ENCODE measurements at places on chromosomes 7 and 10. TPM values are rescaled to one million over a fixed set of nuclear protein-coding genes. Genes with fewer than 3 reads are reported as not detected.
A peak's percentile ranks its signal among the peaks of the same experiment; 100 is the strongest.

The GHRHR gene
- not detected for total RNA-seq

The AMPH gene
- total RNA-seq = 15.3 TPM

The GDF10 gene
- 7.8 TPM for total RNA-seq

The LEP gene
- total RNA-seq = not detected

The ADAM22 gene
- 32.5 TPM for total RNA-seq

The HERC4 gene
- 155 TPM for total RNA-seq

The TMEM196 gene
- 1.0 TPM for total RNA-seq

The CTAGE4 gene
- 7.8 TPM for total RNA-seq

The NRCAM gene
- 9.7 TPM for total RNA-seq

DNA sequence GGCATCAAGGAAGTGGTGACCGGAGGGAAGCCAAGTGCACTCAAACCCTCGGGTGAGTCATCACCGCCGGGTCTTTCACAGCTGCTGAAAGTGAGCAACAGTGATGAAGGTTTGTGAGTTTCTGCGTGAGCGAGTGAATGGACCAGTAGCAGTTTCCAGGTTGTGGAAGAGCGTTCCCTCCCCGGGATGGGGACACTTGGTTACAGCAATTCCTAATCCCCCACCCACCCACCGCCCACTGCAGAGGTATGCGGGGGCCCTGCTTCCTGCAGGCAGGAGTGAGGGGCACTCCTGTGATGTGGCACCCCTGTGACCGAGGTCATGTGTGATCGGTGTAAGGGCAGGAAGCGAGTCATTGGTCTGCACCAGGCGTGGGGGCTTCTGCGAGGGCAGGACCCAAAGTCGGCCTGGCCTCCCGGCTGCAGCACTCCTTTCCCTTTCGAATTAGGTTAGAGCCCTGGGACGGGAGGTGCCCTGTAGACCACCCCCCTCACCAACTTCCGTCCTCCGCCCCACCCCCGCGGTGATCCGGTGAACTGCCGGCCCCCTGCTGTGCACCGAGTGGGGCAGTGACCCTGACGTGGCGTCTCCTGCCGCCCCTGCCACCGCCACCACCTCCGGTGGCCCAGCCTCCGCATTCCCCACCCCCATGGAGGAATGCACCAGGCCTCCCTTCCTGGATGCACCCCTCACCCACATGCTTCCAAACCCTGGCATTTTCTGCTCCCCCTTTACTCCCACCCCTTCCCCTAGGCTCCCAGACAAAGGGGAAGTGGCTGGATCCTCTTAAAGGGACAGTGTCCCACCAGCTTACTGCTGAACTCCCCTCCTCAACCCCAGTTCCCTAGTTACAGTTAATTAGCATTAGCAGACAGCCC lies 10.9 kb downstream of the LIMK1 start:
- DNase-seq = no peak

- peak; percentile 39 for DNase-seq
Measured at GRCh38 chr10:28241741-28242399, 61.0 kb downstream of the MPP7 start.

- DNase-seq = no peak
Measured at GRCh38 chr7:128666200-128666599, 5.9 kb upstream of the GARIN1A start.

DNA sequence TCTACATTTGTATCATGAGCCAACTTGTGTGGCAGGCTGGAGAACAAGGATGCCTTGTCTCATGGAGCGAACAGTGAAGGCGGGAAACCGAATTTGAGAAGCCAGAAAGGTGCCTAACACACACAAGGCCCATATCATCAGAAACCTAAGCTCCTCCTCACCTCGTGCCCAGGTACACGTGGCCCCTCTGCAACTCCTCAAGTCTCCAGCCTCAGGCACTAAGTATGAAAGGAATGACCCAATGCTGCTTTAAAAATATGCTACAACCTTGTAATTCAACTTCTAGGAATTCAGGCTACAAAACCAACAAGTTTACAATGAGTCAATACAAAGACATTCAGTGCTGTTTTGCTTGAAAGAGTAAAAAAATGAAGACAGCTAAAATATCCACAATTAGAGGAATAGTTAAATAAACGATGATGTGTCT lies 95.7 kb downstream of the CDK6 start:
- DNase-seq = no peak

DNA sequence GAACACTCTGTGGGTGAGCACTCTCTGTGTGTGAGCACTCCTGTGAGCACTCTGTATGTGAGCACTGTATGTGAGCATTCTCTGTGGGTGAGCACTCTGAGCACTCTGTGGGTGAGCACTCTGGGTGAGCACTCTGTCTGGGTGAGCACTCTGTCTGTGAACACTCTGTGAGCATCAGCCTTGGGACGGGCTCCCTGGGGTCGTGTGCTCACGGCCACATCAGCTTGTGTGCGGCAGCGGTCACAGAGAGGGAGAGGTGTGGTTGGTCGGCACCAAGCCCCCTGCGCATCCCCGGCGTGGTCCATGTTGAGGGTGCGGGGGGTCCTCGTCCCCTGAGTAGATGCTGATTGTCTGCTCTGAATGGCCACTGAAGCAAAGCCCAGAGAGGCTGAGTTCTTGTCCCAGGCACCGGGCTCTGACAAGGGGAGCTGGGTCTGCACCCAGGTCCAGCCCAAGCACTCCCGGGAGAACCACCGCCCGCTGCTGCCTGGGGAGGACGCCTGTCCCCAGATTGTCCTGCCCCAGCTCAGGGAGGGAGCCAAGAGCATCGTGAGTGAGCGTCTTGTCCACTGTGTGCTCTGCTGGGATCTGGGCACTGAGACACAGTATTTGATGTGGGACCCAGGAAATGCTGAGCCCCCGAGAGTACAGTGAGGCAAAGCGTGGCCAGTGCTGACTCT lies 143.7 kb downstream of the DNAJB6 start:
- DNase-seq = no peak

DNA sequence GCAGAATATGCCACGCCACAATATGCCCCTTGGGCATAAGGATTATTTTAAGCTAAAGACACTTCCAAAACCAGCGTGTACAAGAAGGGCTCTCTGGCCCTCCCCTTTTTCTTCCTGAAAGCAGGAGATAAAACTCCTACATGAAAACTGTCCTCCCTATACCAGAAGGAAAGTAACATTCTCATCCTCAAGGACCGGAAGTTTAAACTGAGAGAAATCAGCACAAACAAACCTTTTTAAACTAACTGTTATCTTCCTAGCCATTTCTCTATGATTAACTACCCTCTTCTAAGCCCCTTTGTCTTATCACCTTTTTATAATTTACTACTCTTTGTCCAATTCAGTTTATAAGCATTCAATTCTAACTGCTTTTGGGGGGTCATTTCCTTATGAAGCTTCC lies 16.4 kb upstream of the RAPGEF5 start:
- DNase-seq = no peak

DNA sequence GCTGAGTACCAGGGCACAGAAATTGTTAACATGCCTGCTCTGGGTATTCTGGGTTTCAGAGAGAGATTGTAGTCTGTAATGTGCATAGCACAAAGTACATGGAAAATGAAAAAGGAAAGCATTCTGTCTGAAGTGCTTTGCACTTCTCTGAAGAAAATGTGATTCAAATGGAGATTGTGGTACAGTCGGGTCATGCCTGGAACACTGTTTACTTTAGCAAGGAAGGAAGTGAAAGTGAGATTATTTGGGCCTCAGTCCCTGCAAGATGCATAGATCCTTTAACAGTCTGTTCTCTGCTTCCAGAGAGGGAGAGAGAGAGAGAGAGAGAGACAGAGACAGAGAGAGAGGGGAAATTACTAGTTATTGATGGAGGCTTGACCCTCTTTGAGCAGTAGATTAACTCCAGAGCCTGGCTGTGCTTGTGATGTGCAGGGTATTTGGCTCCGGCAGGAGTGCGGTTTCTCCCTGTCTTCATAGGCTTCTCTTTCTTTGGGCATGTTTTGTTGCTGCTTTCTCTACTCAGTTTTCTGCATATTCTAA lies 5.4 kb downstream of the VWC2 start:
- DNase-seq = no peak

- no peak for DNase-seq
Measured at GRCh38 chr10:82660986-82661385, 786.0 kb downstream of the NRG3 start.

GRCh38 chr7:149883452-149883861 lies 9.7 kb downstream of the ATP6V0E2 start:
- DNase-seq = no peak

DNA sequence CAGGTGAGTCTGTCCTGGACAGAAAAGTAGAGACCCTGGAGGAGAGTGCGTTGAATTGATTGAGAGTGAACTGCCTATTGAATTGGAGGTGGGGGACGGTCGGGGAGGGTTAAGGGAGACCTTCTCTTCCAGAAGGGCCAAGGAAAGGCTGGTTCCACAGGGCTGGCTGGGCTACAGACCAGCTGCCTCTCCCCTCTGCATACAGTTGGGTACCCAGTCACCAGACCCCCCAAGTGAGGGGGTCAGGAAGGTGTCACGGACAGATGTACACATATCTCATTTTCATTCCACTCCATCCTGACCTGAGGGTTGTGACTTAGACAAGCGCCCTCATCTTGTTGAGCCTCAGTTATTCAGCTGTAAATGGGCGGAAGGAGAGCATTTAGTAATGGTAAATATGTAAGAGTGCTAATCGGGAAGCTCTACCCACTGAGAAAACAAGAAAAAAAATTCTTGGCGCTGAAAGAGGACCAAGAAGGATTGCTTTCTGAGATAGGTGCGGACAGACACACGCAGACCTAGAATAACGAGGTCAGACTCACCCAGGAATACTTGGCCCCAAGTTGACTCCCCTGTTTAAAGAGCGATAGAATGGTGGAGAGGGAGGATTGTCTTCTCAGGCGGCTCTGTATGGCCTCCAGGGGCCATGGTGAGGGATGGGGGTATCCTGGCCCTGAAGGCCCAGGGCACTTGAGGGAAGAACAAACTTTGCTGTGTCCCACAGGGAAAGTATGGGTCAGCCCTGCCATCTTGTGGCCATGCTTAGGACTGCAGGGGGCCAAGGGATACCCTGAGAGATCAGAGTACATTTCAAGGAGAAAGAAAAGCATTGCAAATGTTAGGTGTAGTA lies 7.2 kb upstream of the MBL2 start:
- DNase-seq = no peak

DNA sequence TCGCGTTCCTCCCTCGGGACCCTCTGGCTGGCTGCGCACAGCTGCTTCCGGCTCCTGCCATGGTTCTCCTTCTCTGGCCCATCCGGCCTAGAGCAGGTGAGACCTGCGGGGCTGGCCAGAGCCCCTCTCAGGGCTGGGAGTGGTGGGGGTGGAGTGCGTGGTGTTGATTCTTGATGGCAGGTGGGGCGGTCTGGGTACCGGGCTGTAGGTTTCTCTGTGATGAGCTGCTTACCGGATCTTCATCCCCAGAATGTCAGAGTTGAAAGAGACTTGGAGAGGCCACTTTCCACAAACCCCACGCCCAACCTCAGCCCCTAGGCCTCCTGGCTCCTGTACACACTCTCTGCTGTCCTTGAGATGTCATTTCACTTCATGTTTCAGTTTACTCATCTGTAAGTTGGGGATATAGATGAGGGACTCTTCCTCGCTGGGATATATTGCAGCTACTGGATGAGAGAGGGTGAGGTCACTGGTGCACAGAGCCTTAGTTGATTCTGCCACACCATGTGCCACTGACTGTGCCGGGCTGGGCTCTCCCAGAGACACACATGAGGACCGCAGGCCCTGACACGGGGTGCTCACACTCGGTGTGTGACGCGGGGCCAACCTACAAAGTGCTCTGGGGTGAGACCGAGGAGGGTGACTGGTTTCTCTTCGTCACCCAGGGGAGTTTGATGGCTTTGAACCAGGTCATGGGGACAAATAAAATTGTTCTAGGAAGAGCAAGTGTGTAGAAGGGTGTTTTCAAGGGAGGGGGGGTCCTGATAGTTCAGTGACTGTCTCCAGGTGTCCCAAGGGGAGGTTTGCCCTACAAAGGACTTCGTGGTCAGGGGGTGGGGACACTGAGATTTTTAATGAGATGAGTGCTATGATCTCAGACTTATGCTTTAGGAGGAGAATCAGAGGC lies 29.5 kb downstream of the ZNF775 start:
- no peak for DNase-seq

DNA sequence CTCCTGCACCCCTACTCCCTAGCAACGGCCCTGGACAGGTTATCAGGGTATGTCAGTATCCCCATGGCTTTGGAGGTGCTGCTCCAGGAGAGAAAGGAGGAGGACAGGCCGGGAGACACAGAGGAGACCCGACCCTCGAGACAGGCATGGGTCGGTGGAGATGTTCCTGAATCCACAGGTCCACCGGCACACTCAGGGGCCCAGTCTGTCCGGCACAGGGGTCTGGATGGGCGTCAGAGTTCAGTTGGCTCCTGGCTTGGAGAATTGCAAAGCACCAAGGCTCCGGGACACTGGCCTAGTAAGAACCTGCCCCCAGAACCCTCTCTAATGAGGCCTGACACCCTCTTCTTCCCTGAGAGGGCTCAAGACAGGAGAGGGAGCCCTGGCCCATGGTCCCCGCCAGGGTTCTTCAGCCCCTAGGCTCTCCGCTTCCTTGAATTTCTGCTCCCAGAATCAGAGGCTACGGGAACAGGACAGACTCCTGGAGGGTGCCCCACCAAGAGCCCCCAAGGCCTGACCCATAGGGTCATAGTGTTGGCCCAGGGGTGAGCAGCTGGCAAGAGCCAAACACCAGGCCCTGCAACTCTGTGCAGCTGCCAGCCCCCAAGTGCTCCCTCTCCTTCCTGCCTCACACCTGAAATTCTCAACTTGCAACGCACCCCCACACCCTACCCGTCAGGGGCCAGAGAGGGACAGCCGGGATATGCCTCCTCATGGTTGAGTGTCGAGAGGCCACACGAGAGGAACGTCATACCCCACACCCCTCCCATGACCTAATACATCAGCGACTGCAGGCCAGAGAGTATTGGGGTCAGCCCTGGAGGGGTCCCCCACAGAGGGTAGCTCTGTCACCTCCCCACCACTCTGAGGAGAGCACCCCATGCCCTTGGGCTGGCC lies 5.5 kb upstream of the IRF5 start:
- no peak for DNase-seq

GRCh38 chr7:101545441-101546190 lies 83.5 kb downstream of the MYL10 start:
- DNase-seq = no peak

- no peak for DNase-seq
Measured at GRCh38 chr10:129459762-129460539, 7.1 kb upstream of the MGMT start.

DNA sequence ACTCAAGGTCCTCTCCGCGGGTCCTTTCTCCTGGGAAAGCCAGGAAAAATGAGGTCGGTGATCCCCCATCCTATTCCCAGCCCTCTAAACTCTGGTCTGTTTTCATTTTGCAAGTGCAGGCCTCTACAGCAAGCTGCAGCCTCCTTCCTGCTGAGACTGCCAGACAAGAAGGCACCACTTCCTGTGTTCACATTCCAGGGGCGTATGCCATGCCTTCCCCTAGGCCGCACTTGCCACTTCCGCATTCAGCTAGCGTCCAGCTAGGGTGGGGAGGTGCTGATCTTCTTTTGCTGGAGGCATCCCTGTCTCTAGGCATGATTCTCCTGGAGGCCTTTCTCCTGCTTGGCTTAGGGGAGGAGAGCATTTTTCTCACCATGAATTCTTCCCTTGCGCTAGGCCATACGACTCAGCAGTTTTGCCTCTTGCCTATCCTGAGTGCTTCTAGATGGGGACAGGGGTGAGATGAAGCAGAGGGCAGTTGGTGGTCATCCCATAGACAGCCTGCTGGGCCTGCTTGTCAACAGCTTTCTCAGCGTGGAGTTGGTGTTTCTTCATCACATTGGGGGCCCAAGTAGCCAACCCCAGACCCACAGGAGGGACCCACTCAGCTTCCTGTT lies 328.9 kb downstream of the RPS24 start:
- no peak for DNase-seq

GRCh38 chr7:88866265-88866863 lies 70.8 kb upstream of the TEX47 start:
- DNase-seq = no peak

GRCh38 chr10:97178074-97178473 lies 7.7 kb downstream of the SLIT1 start:
- DNase-seq = no peak

- no peak for DNase-seq
Measured at GRCh38 chr10:113865901-113866300, 11.4 kb downstream of the NHLRC2 start.

All from urinary bladder (tissue), 4 donors.